Neural crest cell (in vitro differentiated cells): ENCODE measurements at places on chromosomes 1 and 21. TPM values are rescaled to one million over a fixed set of nuclear protein-coding genes. Genes with fewer than 3 reads are reported as not detected.

The PDZK1IP1 gene
- not detected in 2 replicates for total RNA-seq

The IQGAP3 gene
- 43.1 and 43.5 TPM in 2 replicates for total RNA-seq

The TTC34 gene
- total RNA-seq, result 2.4 and 2.7 TPM in 2 replicates

The KCNK1 gene
- 0.41 and 0.56 TPM in 2 replicates for total RNA-seq

The S100A13 gene
- 30.2 and 33.7 TPM in 2 replicates for total RNA-seq

The EVA1C gene
- not detected in 2 replicates for total RNA-seq

DNA sequence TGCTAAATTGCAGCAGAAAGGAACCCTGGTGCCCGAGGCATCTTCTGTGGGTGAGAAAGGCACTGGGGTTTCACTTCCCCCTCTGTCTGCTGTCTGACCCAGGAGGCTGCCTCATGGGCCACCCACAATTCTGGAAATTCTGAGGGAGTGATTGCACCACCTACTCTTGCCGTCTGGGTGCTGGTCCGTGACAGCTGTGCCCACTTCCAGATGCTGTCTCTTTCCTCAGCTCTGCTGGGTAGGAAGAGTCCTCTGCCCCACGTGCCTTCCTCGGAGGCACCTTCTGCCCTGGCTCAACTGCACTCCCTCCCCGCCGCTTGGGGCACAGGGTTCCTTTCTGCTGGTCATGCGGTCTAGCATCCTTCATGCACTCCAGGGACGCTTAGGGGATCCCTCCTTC, 96.3 kb downstream of the ARHGEF10L start:
- no peaks in the 10 kb centered on the region for H3K27me3 ChIP-seq
- DNase-seq, result no peak
- no peak overlapping the region for H3K4me3 ChIP-seq
- H3K36me3 ChIP-seq, result no peaks in the 10 kb centered on the region
- no peak overlapping the region for H3K27ac ChIP-seq

- no peaks in the 10 kb centered on the region for H3K27me3 ChIP-seq
- no peak overlapping the region for H3K27ac ChIP-seq
- H3K36me3 ChIP-seq, result no peaks in the 10 kb centered on the region
- no peak overlapping the region for H3K4me3 ChIP-seq
These were observed 664.6 kb downstream of the NCAM2 start for GRCh38 chr21:21662776-21663175.

GRCh38 chr1:199690496-199690895, 337.0 kb upstream of the NR5A2 start:
- no peak overlapping the region for H3K4me3 ChIP-seq
- H3K27ac ChIP-seq, result no peak overlapping the region
- H3K4me1 ChIP-seq, result peaks cover 16% of the 10 kb centered on the region
- DNase-seq, result no peak
- peaks cover 3% of the 10 kb centered on the region for H3K27me3 ChIP-seq
- H3K36me3 ChIP-seq, result no peaks in the 10 kb centered on the region

- H3K36me3 ChIP-seq, result peaks cover 3% of the 10 kb centered on the region
- H3K4me1 ChIP-seq, result no peaks in the 10 kb centered on the region
- DNase-seq, result no peak
These were observed 60.5 kb downstream of the C21orf91 start for GRCh38 chr21:17758683-17759082.

DNA sequence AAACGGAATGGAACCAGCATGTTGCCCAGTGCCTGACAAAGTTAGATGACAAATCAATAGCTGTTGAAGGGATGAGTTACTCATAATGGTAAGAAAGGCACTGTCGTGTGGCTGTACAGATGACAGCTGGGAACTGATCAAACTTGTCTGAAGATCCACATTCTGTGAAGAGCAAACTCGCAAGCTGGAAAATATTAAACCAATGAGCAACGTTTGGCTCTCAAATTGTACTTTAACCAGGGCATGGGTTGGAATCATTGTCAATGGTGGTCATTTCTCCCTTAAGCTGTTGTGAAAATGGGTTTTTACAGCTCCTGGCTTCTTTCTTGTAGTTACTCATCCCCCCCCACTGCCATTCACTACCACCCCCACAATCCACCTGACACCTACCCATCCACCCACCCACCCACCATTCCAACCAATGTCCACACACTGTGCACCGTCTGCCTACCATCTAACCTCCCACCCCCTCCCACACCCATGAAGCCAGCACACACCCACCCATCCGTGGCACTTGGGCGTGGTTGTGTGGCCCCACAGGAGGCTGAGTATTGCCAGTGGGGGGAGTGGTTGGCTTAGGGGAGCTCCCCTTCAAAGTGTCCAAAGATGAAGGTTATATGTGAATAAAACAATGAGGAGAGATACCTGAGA, 46.7 kb downstream of the CLDN14 start:
- no peak for DNase-seq
- H3K27ac ChIP-seq, result no peak overlapping the region
- no peaks in the 10 kb centered on the region for H3K36me3 ChIP-seq
- peaks cover 22% of the 10 kb centered on the region for H3K4me1 ChIP-seq

- no peak overlapping the region for H3K4me3 ChIP-seq
- DNase-seq, result no peak
- H3K4me1 ChIP-seq, result peaks cover 3% of the 10 kb centered on the region
- H3K27me3 ChIP-seq, result peaks cover 15% of the 10 kb centered on the region
These were observed 298.2 kb downstream of the SPATA17 start for GRCh38 chr1:217929213-217929885.

GRCh38 chr1:12345350-12346217, 115.8 kb downstream of the VPS13D start:
- H3K4me3 ChIP-seq, result no peak overlapping the region
- peaks cover 11% of the 10 kb centered on the region for H3K4me1 ChIP-seq
- H3K27ac ChIP-seq, result no peak overlapping the region
- no peak for DNase-seq
- H3K27me3 ChIP-seq, result no peaks in the 10 kb centered on the region
- peaks cover 53% of the 10 kb centered on the region for H3K36me3 ChIP-seq

DNA sequence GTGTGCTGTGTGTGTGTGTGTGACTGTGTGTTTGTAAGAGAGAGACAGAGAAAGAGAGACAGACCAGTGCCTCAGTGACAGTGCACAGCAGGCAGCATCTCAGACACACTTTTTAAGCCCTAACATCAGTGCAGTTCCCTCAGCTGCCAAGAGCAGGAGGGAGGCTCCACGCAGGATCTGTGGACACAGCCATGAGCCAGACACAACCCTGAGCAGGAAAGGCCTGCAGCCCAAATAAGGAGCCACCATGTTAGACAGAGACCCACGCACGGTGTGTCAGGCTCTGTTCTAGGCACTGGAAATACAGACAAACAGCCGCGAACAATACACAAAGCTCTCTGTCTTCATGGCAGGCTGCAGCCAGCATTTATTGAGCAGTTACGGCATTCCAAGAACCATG, 445.5 kb downstream of the MATN1 start:
- H3K27ac ChIP-seq, result no peak overlapping the region
- H3K27me3 ChIP-seq, result peaks cover 5% of the 10 kb centered on the region
- no peak for DNase-seq
- no peaks in the 10 kb centered on the region for H3K4me1 ChIP-seq

GRCh38 chr1:74681449-74681848, 7.9 kb upstream of the ERICH3 start:
- no peak overlapping the region for H3K4me3 ChIP-seq
- peaks cover 3% of the 10 kb centered on the region for H3K4me1 ChIP-seq
- DNase-seq, result no peak
- H3K27me3 ChIP-seq, result peaks cover 6% of the 10 kb centered on the region
- no peak overlapping the region for H3K27ac ChIP-seq

DNA sequence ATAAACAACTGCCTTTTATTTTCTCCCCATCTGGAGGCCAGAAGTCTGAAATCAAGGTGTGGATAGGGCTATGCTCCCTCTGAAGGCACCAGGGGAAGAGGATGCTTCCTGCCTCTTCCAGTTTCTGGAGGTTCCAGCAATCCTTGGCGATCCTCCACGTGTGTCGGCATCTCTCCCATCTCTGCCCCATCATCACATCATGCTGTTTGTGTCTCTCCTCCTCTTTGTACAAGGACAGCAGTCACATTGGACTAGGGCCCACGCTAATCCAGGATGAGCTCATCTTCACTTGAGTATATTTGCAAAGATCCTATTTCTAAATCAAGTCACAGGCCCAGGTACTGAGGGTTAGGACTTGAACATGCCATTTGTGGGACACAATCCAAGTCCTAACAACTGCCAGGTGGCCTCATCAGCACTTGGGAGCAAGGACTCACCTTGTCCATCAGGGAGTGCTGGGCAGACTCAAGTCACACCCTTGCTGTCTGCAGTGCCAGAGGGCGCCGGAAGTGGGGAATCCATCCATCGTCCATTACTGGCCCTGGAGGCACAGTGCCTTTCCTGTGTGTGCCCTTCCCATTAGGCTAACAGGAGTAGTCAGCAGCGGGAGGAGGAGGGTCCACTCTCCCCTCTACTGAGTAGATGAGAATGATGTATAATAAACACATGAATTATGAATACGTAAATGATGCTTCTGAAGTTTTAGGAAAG, 185.4 kb upstream of the AJAP1 start:
- no peaks in the 10 kb centered on the region for H3K36me3 ChIP-seq
- no peak for DNase-seq
- no peaks in the 10 kb centered on the region for H3K27me3 ChIP-seq
- H3K27ac ChIP-seq, result no peak overlapping the region

DNA sequence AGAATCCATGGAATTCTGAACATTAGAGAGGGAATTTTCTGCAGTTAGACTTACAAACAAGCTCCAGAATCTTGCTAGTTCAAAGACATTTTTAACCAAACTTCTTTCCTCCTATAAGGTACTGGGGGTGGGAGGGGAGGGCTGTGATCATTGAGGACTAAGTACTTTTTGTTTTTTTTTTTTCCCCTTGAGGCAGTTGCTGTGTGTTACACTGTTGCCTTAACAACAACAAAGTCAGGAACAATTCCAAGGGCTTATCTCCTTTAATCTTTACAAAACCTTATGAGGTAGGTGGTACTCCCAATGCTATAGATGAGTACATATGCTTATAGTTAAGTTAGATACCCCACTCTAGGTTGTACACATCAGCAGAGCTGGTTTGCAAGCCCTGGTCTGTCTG, 62.9 kb downstream of the PPP1R12B start:
- DNase-seq, result no peak
- H3K4me1 ChIP-seq, result peaks cover under 1% of the 10 kb centered on the region
- no peaks in the 10 kb centered on the region for H3K27me3 ChIP-seq
- H3K4me3 ChIP-seq, result no peak overlapping the region
- no peak overlapping the region for H3K27ac ChIP-seq

DNA sequence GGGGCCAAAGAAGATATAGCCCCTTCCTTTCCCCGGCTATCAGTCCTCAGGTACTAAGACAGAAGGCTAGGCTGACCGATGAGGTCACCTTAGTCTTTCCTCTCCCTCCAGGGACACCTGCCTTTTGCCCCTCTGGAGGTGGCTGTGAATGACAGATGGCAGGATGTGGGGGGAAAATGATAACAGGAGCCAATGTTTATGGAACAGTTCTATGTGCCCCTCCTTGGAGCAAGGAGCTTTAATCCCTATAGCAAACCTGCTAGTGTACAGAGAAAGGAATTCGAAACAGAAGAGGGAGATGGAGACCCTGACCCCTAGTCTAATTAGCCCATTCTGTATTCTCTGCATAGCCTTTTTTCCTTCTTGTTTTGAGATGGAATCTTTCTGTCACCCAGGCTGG, 28.1 kb downstream of the SERINC2 start:
- no peak for DNase-seq
- peaks cover 5% of the 10 kb centered on the region for H3K4me1 ChIP-seq
- no peaks in the 10 kb centered on the region for H3K27me3 ChIP-seq
- H3K36me3 ChIP-seq, result no peaks in the 10 kb centered on the region
- H3K4me3 ChIP-seq, result no peak overlapping the region
- no peak overlapping the region for H3K27ac ChIP-seq

DNA sequence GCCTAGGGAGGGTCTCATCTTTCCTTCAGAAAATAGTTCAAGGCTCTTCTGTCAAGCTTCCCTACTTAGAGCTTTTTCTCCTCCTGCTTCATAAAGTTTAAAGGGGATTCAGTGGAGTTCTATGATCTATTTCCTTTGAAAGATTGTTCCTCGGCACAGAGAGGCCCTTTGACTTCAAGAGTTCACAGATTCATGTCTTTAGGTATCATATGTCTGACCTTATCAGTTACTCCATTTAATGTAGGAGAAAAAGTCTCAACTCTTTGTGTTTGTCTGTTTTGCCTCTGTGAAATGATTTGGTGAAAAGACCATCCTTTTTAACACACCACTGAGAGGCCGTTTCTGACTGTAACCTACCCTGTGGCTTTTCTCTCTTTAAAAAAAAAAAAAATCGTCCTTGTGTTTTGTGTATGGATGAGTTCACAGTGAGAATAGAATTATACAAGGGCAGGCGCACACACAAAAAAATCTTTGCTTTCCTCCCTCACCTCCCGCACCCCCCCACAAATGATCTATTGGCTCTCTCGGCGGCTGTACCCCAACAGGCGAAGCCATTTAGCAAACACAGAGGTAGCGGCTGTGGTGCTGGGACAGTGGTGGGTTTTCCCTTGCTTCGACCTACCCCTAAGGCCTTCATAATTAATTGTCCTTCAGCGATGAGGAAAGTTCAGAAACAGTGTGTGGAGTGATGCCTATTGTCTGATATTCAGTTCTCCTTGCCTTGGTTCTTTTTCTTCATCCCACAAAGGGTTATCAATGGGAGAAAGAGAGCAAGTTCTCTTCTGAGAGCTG, 29.6 kb downstream of the PROX1 start:
- DNase-seq, result no peak
- H3K27ac ChIP-seq, result peak overlapping the region; percentile 69
- peaks cover 6% of the 10 kb centered on the region for H3K36me3 ChIP-seq

- H3K4me1 ChIP-seq, result no peaks in the 10 kb centered on the region
- no peaks in the 10 kb centered on the region for H3K36me3 ChIP-seq
- no peak overlapping the region for H3K27ac ChIP-seq
- peaks cover 12% of the 10 kb centered on the region for H3K27me3 ChIP-seq
- DNase-seq, result no peak
These were observed 16.1 kb upstream of the ACTL8 start for GRCh38 chr1:17739050-17739449.

GRCh38 chr1:196381544-196381943, 226.7 kb downstream of the KCNT2 start:
- H3K4me3 ChIP-seq, result no peak overlapping the region
- no peaks in the 10 kb centered on the region for H3K4me1 ChIP-seq
- no peak overlapping the region for H3K27ac ChIP-seq
- DNase-seq, result no peak
- H3K27me3 ChIP-seq, result no peaks in the 10 kb centered on the region

GRCh38 chr1:234915924-234916675, 212.5 kb downstream of the TOMM20 start:
- DNase-seq, result no peak
- H3K36me3 ChIP-seq, result no peaks in the 10 kb centered on the region
- H3K27me3 ChIP-seq, result no peaks in the 10 kb centered on the region
- peaks cover 77% of the 10 kb centered on the region for H3K4me1 ChIP-seq
- no peak overlapping the region for H3K27ac ChIP-seq
